ENCODE measurements at places on chromosomes 4 and X.

- DNase-seq = no peak
Observed at GRCh38 chrX:2652106-2652505, 39.0 kb upstream of the CD99 start.

DNA sequence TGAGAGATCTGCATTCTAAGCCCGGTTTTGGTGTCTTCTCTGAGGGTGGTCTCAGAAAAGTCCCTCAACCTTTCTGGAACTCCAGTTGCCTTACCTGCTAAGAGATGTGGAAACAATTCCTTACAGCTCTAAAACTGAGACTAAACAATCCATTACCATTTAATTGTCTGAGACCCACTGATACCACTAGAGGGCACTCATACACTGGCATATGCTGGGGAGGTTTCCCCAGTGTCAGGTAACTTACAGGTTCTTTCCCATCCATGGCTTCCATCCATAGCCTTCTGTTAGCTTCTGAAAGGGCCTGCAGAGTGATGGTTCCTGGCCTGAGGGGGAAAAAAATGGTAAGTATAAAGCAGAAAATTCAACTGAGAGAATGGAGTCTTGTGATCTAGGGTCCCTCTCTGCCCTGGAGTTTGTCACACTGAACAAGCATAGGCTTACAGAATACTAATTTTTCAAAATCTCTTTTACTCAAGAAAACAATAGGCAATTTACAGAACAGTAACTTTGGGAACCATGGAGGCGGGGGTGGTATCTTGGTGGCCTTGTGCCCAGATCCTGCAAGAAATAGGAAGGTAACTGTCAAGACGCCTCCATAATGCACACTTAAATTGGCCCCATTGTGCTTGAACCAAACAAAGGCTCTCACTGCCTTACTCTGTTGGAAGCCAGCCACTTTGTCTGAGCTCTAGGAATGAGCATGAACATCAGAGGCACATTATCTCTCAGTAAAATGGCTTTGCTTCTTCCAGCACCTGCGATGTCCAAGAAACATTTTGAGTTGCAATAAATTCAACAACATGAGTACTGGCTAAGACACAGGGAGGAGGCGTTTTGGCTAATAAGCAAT, 236.1 kb downstream of the OPHN1 start:
- DNase-seq = peak; percentile 35

- no peak for DNase-seq
Observed at GRCh38 chrX:112457788-112458187, 221.9 kb downstream of the LHFPL1 start.

GRCh38 chrX:72041176-72041575, 90.5 kb downstream of the RTL5 start:
- no peak for DNase-seq

GRCh38 chrX:139008185-139008584, 296.7 kb upstream of the FGF13 start:
- DNase-seq = no peak

GRCh38 chrX:116272861-116273260, 102.3 kb downstream of the AGTR2 start:
- DNase-seq = no peak

GRCh38 chr4:87717276-87718031, 67.4 kb downstream of the DMP1 start:
- DNase-seq = peak; percentile 42

GRCh38 chrX:29935455-29935854, 279.9 kb upstream of the MAGEB2 start:
- no peak for DNase-seq

GRCh38 chrX:70013466-70014381, 36.0 kb downstream of the AWAT2 start:
- DNase-seq = no peak

GRCh38 chr4:39233783-39234182, 51.5 kb downstream of the WDR19 start:
- no peak for DNase-seq

- peak; percentile 35 for DNase-seq
Observed at GRCh38 chr4:101292901-101293300, 54.4 kb downstream of the PPP3CA start.

DNA sequence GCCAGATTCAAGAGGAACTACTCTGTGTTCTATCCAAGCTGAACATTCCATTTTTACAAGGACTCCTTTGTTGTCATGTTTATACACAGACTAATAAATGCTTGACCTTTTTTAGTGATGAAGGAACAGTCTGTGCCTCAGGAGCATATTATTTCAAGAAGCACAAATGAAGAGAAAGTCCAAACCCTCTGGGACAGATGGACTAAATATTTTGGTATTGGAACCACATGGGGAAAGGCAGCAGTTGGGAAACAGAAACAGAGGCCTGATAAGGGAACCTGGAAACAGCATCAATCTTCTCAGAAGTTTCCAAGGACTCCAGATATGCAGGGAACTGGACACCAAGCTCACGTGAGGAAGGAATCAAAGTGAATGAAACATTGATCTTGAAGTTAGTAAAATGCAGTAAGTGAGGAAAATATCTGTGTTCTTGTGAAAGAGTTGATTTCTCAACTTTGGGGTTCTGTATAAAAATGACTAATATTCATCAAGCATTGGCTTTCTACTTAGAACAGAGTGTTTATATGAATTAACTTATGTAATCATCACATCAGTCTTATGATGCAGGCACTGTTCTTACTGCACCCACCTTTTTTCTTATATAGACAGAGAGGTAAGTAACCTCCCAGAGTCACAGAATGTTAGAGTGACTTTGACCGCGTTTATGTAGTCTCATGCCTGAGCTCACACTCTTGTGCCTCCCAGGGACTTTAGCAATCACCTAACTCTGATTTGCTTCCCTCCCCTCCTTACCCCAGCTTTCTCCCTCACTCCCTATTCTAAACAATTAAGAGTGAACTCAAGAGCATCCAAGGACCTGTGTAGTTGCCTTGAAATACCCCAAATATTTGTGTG, 148.9 kb upstream of the JADE1 start:
- DNase-seq = no peak

- DNase-seq = no peak
Observed at GRCh38 chr4:126779001-126779400, 853.8 kb upstream of the INTU start.

DNA sequence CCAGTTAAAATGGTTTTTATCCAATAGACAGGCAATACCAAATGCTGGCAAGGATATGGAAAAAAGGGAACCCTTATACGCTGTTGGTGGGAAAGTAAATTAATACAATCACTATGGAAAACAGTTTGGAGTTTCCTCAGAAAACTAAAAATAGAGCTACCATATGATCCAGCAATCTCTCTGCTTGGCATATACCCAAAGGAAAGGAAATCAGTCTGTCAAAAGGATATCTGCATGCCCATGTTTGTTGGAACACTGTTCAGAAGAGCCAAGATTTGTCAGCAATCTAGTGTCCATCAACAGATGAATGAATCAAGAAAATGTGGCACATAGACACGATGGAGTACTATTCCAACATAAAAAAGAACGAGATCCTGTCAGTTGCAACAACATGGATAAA, 91.0 kb upstream of the SH3RF1 start:
- DNase-seq = no peak

DNA sequence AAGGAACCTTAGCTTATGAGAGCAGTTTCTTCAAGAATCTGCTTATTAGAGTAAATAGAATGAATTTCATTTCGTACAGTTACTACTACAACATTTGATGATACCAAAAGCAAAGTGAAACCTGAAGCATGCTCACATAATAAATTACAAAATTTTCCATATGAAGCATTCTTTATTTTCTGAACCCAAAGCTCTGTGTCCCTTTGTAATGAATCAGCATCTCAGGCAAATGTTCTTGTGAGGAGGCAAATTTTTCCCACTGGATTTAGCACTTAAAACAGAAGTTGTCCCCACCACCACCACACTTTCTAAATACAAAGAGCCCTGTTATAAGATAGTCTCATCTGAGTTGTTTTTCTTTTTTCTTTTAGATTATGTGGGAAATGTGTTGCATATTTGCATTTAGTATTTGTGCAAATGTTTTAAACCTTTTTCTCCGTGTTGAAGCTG, 70.7 kb upstream of the NFKB1 start:
- DNase-seq = peak; percentile 24

GRCh38 chrX:30577362-30577991, at the start of gene TASL:
Gene TASL, minus strand, starts transcription at chrX:30577766. Its CDS starts 17,411 bp downstream, at chrX:30560355.
- DNase-seq = no peak

- DNase-seq = no peak
Observed at GRCh38 chr4:77454858-77455257, 150.8 kb upstream of the CXCL13 start.

DNA sequence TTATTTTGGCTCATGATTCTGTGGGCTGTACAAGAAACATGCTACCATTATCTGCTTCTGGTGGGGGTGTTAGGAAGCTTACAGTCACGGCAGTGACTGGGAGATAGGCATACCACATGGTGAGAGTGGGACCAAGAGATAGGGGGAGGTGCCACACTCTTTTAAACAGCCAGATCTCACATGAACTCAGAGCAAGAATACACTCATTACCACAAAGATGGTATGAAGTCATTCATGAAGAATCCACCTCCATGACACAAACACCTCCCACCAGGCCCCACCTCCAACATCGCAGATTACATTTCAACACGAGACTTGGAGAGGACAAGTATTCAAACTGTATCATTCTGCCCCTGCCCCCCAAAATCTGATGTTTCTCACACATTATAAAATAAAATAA, 2396.7 kb downstream of the PCDH7 start:
- peak; percentile 27 for DNase-seq

- DNase-seq = no peak
Observed at GRCh38 chr4:81828991-81829390, 357.3 kb upstream of the RASGEF1B start.

DNA sequence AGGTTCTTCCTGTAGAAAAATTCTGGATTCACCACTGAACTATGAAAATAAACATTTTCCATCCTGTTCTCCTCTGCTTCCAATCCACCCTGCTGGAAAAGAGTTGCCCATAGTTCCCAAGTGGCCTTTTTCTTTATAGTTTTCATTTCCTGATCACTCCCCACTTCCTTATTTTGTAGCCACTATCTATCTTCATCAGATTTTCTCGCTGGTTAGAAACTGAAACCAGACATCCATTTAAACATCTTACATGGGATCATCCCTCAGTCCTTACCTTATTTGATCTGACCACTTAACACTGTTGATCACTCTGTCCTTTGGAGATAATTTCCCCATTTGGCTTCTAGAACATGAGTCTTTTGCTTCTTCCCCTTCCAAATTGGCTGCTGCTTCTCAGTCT, 42.2 kb upstream of the SCOC start:
- no peak for DNase-seq

GRCh38 chr4:8613421-8614364, 21.1 kb downstream of the CPZ start:
- no peak for DNase-seq

- DNase-seq = no peak
Observed at GRCh38 chrX:31808357-31808756, 736.5 kb upstream of the FTHL17 start.

DNA sequence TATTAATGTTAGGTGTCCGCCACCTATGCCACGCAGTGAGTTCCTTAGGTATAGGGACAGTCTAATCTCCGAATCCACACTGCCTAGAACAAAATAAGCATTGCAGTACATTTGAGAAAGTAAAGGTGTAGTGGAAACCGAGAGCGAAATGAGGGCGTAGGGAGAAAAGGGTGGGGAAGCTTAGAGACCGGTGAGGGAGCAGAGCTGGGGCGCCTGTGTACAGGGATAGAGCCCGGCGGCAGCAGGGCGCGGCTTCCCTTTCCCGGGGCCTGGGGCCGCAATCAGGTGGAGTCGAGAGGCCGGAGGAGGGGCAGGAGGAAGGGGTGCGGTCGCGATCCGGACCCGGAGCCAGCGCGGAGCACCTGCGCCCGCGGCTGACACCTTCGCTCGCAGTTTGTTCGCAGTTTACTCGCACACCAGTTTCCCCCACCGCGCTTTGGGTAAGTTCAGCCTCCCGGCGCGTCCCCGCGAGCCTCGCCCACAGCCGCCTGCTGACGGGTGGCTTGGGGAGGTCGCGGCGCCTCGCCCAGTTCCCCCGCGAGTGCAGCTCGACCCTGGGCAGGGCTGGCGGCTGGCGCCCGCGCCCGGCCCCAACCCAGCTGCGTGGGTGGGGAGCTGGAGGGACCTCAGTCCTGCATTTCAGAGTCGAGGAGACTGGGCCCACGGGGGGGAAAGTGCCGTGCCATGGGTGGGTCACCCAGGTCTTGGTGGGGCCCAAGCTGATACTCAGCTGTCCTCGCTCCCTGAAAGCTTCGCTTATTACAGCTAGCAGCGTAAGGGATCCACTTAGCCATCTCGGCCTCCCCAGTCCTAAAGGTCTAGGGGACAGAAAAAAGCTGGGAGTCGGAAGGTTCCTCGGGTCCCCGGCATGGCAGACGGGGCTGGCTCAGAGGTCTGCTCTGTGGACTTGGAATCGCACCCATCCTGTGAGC, at the start of gene ANXA3:
Gene ANXA3, plus strand, starts transcription at position 351 of the 932 bp plus-strand sequence. CDS start 2,704 bp downstream, outside the sequence.
- DNase-seq = no peak

DNA sequence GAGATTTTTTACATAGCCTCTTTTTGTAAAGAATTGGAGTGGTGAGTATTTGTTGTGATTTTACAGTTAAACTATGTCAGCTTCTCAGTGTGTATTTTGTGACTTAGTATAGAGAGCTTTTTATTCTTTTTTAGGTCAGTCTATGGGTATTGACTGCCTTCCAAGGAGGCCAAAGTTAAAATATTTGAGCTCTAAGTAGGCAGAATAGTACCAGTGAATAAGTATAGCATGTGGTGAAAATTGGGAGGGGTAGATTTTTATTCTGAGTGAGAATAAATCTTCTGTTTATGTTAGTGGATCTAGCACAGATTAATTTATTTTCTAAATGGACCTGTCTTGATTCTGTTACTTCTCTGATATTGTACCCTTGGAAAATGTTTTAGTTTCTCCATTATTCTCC, 37.5 kb downstream of the HERC3 start:
- peak; percentile 74 for DNase-seq

DNA sequence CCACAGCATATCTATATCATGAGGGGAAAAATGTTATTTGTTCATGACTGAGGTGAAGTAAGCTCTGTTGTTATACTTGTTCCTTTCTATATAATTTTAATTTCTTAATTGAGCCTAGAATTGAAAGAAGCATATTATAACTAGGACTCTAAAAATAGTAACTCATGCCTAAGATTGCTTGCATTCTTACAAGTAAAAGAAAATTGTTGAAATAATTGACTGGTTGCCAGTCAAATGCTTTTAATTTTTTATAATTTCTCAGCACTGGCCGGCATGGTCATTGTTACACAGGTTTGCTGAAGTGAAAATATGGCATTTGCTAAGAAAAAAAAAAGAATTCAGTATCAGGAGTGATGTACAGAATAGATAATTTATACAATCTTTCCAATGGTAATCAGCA, 104.8 kb downstream of the GASK1B start:
- peak; percentile 52 for DNase-seq

DNA sequence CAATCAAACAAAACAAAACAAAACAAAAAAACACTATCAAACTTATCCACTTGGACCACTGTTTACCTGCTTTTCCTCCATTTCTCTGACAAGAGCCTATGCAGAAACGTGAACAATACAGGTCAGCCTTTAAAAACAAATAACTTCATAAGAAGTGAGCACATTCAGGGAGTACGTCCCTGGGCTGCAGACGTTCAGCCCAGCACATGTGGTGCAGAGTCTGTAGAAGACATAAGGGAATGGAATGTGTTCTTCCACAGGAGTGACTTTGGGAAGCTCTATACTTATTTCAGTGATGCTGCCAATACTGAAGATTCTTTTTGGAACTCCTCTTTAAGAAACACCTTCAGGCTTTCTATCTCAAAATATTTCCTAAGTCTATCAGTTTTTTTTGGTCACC, 120.6 kb downstream of the SPRY1 start:
- peak; percentile 5 for DNase-seq

All from fibroblast of skin of back (primary cell).